NCI-H1436 treated with DMSO at 0.1 percent for 48 hours (cell line): ENCODE measurements at places on chromosomes 3 and 15.

GRCh38 chr3:138263104-138263503 is 66.5 kb downstream of the NME9 start:
- no peak for DNase-seq

- DNase-seq, result no peak
These were observed 186.3 kb downstream of the FEZF2 start for GRCh38 chr3:62187022-62187431.

GRCh38 chr3:111859061-111859973 is at the start of gene PHLDB2:
Gene PHLDB2 (plus strand): TSS chr3:111859265. CDS start chr3:111884078, 24,813 bp downstream.
- no peak for DNase-seq

DNA sequence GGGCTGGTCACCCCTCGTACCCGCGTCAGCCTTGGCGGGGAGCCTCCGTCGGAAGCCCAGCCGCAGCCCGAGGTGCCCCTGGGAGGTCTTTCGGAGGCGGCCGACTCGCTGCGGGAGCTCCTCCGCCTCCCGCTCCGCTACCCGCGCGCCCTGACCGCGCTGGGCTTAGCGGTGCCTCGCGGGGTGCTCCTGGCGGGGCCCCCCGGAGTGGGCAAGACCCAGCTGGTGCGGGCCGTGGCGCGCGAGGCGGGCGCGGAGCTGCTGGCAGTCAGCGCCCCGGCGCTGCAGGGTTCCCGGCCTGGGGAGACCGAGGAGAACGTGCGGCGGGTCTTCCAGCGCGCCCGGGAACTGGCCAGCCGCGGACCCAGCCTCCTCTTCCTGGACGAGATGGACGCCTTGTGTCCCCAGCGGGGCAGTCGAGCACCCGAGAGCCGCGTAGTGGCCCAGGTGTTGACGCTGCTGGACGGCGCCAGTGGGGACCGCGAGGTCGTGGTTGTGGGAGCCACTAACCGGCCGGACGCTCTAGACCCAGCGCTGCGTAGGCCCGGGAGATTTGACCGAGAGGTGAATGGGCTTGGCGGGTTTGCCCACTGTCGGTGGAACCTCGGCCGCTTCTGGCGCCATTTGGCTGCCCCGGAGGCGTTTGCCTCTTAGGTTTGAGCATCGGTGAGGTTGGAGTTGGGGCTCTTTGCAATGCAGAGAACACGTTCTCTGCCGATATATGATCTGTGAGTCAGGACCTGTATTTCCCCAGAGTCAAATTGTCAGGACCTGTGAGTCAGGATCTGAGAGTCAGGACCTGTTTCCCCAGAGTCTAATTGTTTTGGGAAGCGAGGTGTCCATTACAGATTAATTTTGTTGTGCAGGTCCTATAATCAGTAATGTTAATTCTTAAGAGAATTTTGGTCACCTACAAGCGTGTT is 24.9 kb upstream of the GATM start:
- DNase-seq, result no peak

DNA sequence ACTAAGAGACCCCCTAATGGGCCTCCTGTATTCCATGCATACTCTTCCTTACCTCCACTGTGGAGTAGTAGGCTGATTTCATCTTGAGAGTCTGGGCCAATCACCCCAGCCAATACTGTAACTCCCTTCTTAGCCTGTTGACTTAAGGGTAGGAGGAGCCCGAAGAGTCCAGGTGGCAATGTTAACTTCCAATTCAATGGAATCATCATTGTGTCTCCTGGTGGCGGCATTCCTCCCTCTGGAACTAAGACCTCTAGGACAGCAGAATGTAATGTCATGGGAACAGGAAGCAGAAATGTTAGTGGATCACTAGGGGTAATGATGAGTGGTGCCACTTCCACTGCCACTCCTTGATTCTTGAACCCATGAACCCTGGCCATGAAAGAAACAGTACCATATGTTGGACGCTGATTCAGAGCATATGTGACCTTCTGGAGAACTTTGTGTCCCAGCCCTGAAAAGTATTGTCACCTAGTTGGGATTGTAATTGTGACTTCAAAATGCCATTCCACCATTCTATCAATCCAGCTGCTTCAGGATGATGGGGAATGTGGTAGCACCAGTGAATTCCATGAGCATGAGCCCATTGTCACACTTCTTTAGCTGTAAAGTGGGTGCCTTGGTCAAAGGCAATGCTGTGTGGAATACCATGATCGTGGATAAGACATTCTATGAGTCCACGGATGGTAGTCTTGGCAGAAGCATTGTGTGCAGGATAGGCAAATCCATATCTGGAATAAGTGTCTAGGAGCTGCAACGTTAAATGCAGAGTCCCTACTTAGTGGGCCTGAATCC is 24.9 kb downstream of the NAALADL2 start:
- no peak for DNase-seq

DNA sequence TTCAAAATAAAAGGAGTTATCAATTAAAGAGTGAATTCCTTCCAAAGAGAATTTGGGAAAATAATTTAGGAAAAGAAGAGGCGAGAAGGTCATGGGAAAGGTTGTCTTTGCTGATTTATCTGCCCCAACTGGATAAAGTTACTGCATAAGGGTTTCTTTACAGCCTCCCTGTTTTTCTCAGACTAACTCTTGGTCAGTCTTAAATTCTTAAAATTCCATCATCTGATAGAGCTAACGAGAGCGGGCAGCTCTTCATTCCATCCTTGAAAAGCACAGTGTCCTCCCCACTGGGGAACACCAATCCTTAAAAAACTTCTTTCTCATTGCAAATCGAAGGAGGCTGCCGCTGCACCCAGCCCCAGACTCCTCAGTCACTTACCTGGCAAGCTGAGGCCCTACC is 107.2 kb downstream of the PGPEP1L start:
- no peak for DNase-seq

GRCh38 chr15:50112488-50113186 is 6.4 kb downstream of the ATP8B4 start:
- DNase-seq, result no peak

- DNase-seq, result no peak
These were observed 805 bp upstream of the RGMA start for GRCh38 chr15:93089727-93090305.

DNA sequence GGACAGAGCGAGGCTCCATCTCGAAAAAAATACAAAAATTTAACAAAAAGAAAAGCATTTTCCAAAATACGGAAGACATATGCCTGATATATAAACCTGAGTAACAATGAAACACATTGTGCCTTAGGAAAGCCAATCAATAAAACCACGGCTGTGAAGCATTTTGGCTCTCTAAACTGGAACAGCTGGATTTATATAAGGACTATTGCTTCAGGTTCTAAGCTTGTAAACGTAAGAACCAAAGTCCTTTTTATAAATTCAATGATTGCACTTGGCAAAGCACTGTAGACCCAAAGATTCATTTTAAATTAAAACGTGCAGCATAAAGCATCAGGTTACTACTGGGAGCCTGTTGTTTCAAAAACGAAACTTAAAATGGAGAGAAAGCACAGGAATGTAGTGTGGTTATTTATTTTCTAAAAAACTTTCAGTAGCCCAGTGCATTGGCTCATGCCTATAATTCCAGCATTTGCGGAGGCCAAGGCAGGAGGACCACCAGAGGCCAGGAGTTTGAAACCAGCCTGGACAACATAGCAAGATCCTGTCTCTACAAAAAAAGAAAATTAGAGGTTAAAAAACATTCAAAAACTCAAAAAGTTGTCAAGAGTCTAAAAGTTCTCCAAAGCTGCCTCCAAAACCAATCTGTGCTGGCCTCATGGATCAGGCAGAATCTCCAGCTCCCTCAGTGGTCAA is 61.5 kb downstream of the USF3 start:
- DNase-seq, result no peak

- no peak for DNase-seq
These were observed 15.7 kb downstream of the EMC4 start for GRCh38 chr15:34240537-34240936.

DNA sequence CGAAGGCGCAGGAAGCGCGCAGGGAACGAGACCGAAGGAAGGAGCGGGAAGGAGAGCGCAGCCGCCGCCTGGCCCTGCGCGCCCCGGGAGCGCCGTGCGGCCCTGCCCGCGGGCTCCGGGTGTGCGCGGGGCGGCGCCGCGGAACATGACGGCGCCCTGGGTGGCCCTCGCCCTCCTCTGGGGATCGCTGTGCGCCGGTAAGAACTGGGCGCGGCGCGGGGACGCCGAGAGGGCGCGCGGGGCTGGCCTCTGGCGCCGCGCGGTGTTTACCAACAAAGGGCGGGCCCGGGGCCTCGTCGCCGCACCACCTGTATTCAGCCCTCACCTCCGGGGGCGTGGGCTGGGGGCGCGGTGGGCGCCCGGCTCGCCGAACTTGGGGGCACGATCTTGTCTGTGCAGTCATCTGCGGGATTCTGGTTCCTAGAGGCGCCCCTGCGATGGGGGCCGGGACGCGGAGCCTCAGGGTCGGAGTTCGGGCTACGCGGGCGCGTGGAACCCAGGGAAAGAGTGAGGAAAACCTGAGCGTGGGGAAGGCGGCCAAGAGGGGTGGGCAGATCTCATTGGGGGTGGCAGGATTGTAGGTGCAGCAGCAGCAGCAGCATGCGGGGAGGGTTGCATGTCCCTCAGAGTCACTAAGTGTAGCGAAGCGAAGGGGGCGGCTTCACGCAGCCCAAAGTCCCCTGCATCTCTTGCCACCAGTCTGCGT is 641 bp downstream of the ACVR2B start:
- no peak for DNase-seq

DNA sequence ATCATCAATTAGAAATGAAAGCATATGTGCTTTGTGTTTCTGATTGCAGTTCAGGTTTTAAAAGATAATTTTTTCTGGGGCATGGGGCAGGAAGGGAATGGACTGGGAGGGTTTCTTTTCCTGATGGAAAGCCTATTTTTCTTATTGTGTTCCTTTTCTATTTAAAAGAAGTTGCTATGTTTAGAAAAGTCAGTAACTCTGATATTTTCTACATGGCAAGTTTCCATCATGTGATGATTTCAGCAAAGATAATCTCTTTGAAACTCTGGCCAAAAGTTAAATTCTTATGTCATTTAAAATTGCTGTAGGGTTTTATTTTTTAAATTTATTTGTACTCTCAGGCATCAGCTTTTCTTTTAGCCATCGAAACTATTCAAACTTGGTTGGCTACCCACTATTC is 601.2 kb downstream of the FOXP1 start:
- no peak for DNase-seq

DNA sequence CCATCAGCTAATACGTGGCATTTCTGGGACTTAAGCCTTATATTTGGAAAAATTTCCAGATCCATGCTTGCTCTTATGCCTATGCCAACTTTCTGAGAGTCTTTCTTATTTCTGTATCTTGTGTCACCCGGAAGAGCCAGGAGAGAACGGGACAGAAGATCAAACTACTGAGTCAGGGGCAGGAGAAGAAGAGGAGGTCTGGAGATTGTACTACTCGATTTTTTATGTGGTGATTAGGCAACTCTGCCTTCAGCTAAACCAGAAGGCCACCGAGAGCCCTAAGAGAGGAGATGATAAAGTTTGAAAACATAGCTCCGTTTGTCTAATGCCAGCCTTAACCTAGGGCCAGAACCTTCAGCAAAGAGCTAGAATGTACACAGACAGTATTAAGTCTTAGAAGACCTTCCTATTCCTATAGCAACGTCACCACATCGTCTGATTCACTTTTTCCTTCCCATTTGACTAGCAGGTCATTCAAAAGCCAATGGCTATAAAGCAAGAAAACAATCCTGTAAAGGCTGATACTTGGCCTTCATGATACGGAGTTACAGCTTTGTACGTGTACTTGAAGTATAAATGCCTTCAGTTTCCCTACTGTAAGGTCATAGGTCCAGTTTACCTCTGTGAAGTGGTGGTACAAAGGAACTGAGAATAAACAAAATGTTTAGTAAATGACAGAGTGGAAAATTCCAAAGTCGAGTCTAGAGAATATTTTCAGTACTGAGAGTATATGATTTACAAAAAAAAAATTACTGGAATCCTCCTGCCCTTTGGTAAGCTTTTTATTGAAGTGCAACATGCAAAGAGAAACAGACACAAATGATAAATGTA is 96.1 kb upstream of the ICE2 start:
- no peak for DNase-seq

GRCh38 chr3:24196526-24196925 is 251.4 kb downstream of the NR1D2 start:
- DNase-seq, result no peak

DNA sequence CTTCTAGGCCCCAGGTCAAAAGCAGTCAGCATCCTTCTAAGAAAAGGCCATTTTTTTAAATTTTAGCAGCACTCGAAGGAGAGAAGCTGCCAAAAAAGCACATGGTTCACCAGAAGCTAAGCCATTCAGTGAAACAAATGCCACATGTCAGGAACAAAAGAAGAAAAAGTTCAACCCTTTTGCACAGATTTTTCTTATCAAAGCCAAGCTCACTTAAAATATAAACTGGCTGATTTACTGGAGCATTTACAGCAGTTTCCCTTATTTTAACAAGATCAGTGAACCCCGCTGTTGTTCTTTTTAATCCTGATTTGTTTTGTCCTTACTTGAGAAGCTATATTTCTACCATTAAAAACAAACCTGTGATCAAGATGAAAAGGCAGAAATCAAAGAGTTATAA is 46.5 kb upstream of the SYNPR start:
- no peak for DNase-seq

DNA sequence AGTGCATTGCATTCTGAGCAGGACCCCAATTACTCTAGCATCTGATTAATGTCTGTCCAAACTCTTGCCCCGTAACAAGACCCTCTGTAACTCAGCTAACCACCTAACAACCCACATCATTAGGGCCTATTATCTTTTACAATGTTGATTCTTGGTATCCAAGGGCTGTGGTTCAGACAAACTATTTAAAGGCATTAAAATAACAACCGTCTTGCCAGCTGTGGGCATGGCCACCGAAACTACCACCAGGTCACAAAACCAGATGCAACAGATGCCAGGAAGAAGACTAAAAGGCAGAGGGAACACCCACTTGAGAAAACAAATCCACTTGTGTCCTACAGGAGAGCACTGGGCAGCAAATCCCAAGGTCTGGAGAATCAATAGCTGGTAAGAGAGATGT is 262.9 kb downstream of the ERC2 start:
- no peak for DNase-seq

- no peak for DNase-seq
These were observed 177.9 kb upstream of the SOX2 start for GRCh38 chr3:181533811-181534210.

- no peak for DNase-seq
These were observed at the start of gene STAB1 for GRCh38 chr3:52494886-52495495. Gene STAB1 (plus strand): TSS chr3:52495338. CDS start chr3:52495414, 76 bp downstream.

DNA sequence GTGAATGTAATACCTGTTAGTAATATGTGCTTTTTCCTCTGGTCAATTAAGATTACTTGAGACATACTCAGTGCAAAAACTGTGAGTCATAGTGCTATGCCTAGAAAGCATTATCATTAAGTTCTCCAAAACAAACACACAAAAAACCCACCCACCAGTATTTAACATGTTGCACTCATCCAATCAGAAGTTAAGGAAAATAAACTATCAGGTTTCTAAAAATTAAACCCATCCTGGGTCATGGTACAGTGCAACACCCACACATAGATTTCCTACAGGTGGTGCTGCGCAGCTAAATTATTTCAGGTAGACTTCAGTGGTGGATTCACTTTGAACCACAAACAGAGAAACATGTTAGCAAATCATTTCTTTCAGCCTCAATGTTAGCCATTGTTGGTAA is 264.4 kb upstream of the VEPH1 start:
- no peak for DNase-seq

- no peak for DNase-seq
These were observed 53.4 kb downstream of the SRGAP3 start for GRCh38 chr3:9196020-9196419.
